Activated T-cell treated with anti-CD3 and anti-CD28 coated beads, Interleukin-2, amount 50 U/mL, for 72 hours (primary cell): ENCODE measurements at places on chromosomes 2 and 18. TPM values are rescaled to one million over a fixed set of nuclear protein-coding genes. Genes with fewer than 3 reads are reported as not detected.

GRCh38 chr2:191994749-191995148 lies 147.9 kb upstream of the CAVIN2 start:
- no peak for DNase-seq

The RIT2 gene
- not detected for total RNA-seq

- no peak for DNase-seq
Observed at GRCh38 chr2:168116448-168116847, 130.9 kb downstream of the STK39 start.

DNA sequence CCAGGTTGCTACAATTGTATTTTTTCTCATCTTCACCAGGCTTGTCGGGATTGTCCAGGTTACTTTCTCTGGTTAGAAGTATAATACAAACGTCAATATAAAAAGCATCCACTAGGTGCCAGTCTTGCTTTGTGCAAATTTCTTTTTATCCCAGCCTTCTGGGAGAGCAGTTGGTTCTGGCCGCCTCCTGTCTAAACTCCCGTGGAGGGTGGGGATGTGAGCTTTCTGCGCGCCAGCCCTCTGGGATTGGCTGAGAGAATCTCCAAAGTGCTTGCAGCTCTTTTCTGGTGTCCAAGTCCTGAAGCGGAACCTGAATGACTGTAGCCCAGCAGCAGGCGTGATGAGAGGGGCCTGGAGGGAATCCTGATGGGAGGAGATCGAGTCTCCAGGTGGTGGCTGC lies 22.4 kb upstream of the TOGARAM2 start:
- DNase-seq: peak; percentile 19

The RNF144A gene
- total RNA-seq: 52.1 TPM

The EDAR gene
- 1.4 TPM for total RNA-seq

- no peak for DNase-seq
Observed at GRCh38 chr2:240917684-240918257, 11.6 kb downstream of the CROCC2 start.

- peak; percentile 96 for DNase-seq
Observed at GRCh38 chr2:242088471-242089212, 219.1 kb downstream of the RTP5 start.

GRCh38 chr2:105880637-105881036 lies 135.9 kb downstream of the NCK2 start:
- no peak for DNase-seq

The CCDC102B gene
- total RNA-seq: 3.3 TPM

The KLHL14 gene
- total RNA-seq: not detected

GRCh38 chr18:25592804-25593360 lies 240.9 kb upstream of the ZNF521 start:
- DNase-seq: no peak

The DNAJC27 gene
- total RNA-seq: 9.8 TPM

The ROCK2 gene
- total RNA-seq: 15.3 TPM

The NR4A2 gene
- total RNA-seq: 27.5 TPM

The RNF152 gene
- 0.12 TPM for total RNA-seq

DNA sequence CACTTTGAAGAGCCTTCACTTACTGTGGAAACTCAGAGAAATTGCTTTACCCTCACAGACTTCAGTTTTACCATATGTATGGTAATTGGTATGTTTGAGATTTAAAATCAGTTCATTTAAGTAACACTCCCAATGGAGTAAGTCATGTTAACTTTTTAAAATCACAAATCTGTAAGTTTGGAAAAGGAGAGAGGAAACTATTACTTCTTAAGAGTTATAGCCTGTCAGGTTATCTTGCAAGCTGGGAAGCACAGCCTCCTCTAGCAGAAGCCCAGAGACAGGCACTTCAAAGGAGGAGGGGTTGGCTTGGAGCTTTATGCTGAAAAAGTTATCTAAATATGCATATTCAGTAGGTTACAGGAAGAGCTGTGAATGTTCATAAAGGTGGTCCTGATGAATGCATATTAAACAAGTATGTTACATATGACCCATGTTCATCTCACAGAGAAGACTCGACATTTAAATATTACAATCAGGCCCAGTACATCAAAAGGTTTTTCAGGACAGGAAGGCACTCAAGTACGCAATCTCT lies 102.5 kb downstream of the XRCC5 start:
- DNase-seq: no peak

The TRAF3IP1 gene
- total RNA-seq: 13.1 TPM

The PRSS56 gene
- 0.39 TPM for total RNA-seq

DNA sequence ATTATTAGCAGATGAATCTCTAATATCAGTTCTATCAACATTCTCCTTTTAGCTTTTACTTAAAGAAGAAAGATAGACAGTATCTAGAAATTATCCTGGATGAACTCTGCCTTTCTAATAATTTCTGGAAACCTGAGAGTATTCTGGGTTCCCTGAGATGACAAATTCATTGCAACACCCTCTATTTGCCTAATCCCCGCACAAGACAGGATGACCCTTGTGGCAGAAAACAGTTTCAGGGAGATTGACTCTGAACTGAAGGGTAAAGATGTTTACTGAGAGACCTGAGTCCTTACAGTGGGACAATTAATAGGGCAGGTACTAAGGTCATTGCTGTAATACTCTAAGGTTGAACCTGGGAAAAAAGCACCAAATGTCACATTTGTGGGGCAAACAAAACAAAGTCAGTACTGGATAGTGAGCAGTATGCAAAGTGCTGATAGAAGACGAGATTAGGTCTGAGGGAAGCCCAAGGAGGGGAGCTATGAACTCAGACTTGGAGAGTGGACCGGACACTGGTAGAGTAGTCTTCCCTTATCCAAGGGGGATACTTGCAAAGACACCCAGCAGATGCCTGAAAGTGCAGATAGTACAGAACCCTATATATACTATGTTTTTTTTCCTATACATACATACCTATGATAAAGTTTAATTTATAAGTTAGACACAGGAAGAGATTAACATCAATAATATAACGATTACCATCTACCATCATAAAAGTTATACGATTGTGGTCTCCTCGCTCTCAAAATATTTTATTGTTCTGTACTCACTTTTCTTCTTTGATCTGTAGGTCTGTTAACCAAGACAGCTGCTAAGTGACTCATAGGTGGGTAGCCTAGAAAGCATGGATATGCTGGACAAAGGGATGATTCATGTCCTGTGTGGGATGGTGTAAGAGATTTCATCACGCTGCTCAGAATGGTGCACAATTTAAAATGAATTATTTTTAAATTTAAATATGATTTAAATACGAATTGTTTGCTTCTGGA lies 148.3 kb upstream of the KLHL14 start:
- no peak for DNase-seq

The GATA6 gene
- 0.43 TPM for total RNA-seq

The ICA1L gene
- total RNA-seq: 12.6 TPM

- no peak for DNase-seq
Observed at GRCh38 chr2:136858656-136859055, 93.3 kb downstream of the THSD7B start.

- no peak for DNase-seq
Observed at GRCh38 chr2:70014959-70015358, 53.5 kb upstream of the ASPRV1 start.

The ALPP gene
- not detected for total RNA-seq

The SLC16A14 gene
- total RNA-seq: 2.2 TPM

DNA sequence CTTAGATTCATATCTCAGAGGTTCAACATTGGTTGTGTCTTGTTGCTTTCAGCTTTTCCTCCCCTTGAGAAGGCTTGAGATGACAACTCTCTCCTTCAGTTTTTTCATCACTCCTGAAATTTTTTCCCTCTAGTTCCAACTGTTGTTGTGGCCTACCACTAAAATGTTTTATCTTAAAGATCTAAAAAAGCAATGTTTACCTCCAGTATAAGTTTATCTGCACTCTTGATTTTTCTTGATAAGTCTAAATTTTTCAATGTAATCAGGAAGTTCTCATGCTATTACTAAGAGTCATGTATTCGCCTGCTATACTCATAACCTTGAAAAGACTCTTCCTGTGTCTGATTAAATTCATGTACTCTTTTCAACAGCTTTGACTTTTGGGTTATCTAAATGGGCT lies 366.3 kb upstream of the TFPI start:
- DNase-seq: no peak

The DNAH7 gene
- not detected for total RNA-seq

The SYT4 gene
- not detected for total RNA-seq

GRCh38 chr2:232781765-232782164 lies 5.4 kb upstream of the KCNJ13 start:
- DNase-seq: peak; percentile 44
